ENCODE measurements at places on chromosomes 3 and 15. TPM values are rescaled to one million over a fixed set of nuclear protein-coding genes. Genes with fewer than 3 reads are reported as not detected.

INSYN1 gene
- 20.1 TPM for polyA plus RNA-seq

ETFA gene
- polyA plus RNA-seq = 161 TPM

PCLAF gene
- 60.1 TPM for polyA plus RNA-seq

NPAP1 gene
- polyA plus RNA-seq = 0.37 TPM

FBXL22 gene
- 1.7 TPM for polyA plus RNA-seq

FGF7 gene
- polyA plus RNA-seq = 19.8 TPM

- peak; percentile 59 for DNase-seq
Measured at GRCh38 chr15:82680200-82681102, 29.2 kb downstream of the AP3B2 start.

GRCh38 chr3:106176734-106177133 is 307.9 kb upstream of the CBLB start:
- no peak for DNase-seq

DNA sequence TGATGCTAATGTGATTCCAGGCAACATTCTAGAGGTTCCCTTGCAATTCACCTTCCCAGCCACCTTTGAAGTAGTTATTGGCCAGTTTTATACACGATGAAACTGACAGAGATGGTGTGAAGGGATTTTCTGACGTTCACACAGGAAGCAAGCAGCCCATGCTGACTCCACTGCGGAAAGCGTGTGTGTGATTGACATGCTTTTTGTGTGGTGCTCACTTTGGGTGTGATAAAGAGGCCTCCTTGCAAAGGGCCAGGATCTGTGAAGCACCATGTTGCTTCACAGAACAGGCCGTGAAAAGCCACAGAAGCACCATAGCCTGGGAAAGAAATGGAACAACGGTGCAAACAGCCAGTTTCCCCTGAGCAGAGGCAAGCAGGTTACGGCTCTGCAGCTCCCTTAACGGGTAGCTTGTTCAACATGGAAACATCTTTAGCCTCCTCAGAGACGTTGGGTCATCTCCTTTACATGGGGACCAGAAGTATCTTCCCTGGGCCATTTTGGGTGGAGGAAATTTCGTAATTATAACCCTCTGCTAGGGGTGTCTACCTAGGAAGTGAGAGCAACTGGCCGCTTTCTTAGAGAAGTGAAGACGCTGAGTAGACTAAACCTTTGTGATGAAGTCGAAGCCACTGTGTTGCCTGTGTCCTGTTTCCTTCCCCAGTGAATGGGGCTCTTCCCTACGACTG is 108.5 kb downstream of the APBA2 start:
- DNase-seq = no peak

- no peak for DNase-seq
Measured at GRCh38 chr3:30161375-30161774, 445.0 kb upstream of the TGFBR2 start.

DNA sequence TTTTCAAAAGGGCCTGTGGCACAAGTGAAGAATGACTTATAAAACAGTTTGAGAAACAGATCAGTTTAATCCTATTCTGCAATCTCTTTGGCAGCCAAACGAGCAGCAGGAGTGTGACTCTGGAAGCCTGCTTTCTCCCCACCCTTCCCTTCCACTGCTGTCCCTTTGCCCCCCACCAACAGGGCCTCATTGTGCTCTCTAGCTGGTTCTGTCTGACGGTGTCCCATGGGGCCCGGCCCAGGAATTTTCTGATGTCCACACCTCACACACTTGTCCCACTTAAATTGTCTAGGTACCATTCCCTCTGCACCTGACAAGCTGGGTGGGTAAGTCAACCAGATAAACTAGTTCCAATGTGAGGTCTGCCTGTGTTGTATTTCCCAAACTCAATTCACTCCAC is 16.4 kb downstream of the SLCO2A1 start:
- DNase-seq = no peak

- DNase-seq = no peak
Measured at GRCh38 chr15:62050115-62050514, 10.1 kb downstream of the VPS13C start.

- DNase-seq = no peak
Measured at GRCh38 chr3:139636511-139636910, 41.3 kb downstream of the NMNAT3 start.

GRCh38 chr15:74385733-74386132 is 18.3 kb upstream of the CYP11A1 start:
- no peak for DNase-seq

GRCh38 chr3:159884661-159885402 is 103.8 kb upstream of the IL12A start:
- DNase-seq = no peak

- no peak for DNase-seq
Measured at GRCh38 chr15:90924375-90924774, 8.0 kb downstream of the HDDC3 start.

DNA sequence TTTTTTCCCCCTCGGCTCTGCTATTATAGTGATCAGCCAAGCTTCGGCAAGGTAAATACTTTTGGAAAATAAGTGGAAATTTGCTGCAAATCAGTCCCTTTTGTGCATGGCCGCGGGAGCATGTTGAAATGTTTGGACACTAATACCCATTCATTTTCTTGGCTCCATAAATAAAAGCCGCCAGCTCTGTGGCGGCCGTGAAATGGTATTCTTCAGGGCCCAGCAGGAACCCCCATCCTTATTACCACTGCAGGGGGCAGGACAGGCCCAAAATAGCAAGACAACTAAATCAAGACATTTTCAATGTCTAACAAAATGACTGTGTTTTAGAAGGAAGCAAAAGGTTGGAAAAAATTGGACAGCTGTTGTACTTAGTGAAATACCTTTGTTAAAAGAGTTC is 362.3 kb downstream of the NR2F2 start:
- no peak for DNase-seq

All from right renal pelvis (tissue), 4 donors.